CD4-positive, alpha-beta memory T cell (primary cell): ENCODE measurements at places on chromosomes 4 and X. TPM values are rescaled to one million over a fixed set of nuclear protein-coding genes. Genes with fewer than 3 reads are reported as not detected.

ZFP92 gene
- 0.55 TPM for total RNA-seq

DNA sequence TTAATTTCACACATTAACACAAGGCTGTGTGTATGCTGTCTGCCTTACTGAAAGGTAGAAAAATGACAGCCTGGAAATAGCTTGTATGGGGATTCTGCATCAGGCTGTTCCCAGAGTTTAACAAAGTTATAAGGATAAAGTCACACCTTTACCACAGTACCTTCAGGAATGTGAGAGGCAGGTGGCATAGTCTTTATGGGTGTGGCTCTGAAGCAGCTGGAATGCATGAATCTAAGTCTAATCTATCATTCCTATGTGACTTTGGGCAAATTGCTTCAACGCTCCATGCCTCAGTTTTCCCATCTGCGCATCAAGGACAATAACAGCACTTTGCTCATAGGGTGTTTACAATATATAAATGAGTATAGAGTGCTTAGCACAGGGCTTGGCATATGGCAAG is 84.2 kb upstream of the EGFL6 start:
- H3K4me3 ChIP-seq = no peak overlapping the region
- H3K4me1 ChIP-seq = peaks cover 12% of the 10 kb centered on the region
- H3K27ac ChIP-seq = no peak overlapping the region
- H3K36me3 ChIP-seq = no peaks in the 10 kb centered on the region
- no peak for DNase-seq

- H3K27ac ChIP-seq = no peak overlapping the region
- H3K27me3 ChIP-seq = no peaks in the 10 kb centered on the region
- no peak for DNase-seq
- peaks cover 5% of the 10 kb centered on the region for H3K36me3 ChIP-seq
Observed at GRCh38 chrX:41664375-41664901, 24.3 kb upstream of the GPR34 start.

DNA sequence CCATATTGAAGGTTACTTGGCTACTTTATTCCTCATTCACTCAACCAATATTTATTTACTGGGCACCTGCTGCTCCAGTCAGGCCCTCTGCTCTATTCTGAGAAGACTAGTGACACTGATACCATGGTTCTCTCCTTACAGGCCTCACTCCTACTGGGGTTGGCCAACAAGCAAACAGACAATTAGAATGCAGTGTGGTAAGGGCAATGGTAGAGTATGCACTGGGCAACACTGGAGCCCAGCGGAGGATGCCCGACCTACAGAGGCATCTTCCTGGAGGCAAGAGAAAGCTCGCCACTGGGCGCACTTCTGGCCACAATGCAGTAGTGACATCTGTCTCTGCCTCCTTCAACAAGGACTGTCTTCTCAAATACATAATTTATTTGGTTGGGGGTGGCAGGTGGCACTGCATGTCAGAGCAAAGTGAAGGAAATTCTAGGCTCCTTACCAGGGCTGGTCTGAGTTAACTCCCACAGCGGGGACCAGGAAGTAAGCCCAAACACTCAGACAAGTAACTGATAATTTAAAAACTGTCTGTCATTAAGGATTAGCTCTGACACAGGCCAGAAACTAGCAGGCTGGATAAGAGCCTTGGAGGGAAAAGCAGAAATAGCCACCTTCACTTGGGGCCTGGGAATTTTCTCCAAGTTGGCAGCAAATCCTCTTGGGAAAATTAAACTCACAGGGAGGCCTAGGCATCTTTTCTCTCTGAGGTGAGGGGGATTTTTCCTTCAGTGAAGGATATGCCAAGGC is 150.7 kb upstream of the EOLA2 start:
- H3K4me3 ChIP-seq = no peak overlapping the region
- no peak overlapping the region for H3K27ac ChIP-seq
- no peak for DNase-seq
- no peaks in the 10 kb centered on the region for H3K4me1 ChIP-seq

CSAG3 gene
- not detected for total RNA-seq

- H3K27ac ChIP-seq = no peak overlapping the region
- no peak for DNase-seq
- no peak overlapping the region for H3K4me3 ChIP-seq
- no peaks in the 10 kb centered on the region for H3K4me1 ChIP-seq
- no peaks in the 10 kb centered on the region for H3K27me3 ChIP-seq
- no peaks in the 10 kb centered on the region for H3K36me3 ChIP-seq
Observed at GRCh38 chr4:182795446-182796238, 121.5 kb downstream of the DCTD start.

DNA sequence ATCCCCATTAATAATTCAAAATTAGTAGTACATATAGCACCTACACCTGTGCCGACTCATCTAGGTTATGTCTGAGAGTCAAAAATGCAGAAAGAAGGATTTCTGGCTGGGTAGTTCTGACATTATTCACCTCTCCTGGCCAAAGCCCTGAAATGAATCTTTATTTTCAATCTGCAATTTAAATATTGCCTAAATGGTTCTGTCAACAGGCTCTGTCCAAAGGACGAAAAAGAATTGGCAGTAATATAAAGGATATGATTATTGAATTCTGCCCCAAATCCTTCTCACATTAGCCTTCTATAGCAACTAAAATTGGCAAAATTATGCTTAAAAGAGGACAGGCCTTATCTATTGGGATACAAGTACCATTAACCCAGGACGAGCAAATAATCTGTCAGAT is 86.9 kb upstream of the SPANXN4 start:
- no peak for DNase-seq
- H3K27ac ChIP-seq = no peak overlapping the region
- H3K27me3 ChIP-seq = no peaks in the 10 kb centered on the region
- no peaks in the 10 kb centered on the region for H3K4me1 ChIP-seq
- no peaks in the 10 kb centered on the region for H3K36me3 ChIP-seq
- no peak overlapping the region for H3K4me3 ChIP-seq

CLOCK gene
- 15.2 TPM for total RNA-seq

DRP2 gene
- total RNA-seq = not detected

TLR2 gene
- total RNA-seq = 3.9 TPM

GAGE12E gene
- total RNA-seq = not detected

DNA sequence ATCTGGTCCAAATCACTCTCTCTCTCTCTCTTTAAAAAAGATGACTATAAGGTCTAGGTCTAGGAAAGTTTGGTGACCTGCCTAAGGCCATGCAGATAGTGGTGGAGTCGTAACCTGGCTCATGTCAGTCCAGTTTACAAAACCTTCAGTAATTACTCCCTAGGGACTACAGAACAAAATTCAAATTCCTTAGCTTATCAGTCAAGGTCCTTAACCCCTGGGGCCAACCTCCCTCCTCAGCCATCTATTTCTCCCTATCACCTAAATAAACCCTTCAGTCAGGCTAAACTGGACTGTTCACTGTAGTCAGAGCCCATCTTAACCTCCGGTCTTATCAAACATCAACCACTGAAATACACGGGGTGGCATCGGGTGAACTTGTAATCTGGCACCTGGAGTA is 68.9 kb downstream of the MAP3K15 start:
- no peaks in the 10 kb centered on the region for H3K27me3 ChIP-seq
- H3K27ac ChIP-seq = no peak overlapping the region
- no peak overlapping the region for H3K4me3 ChIP-seq

DNA sequence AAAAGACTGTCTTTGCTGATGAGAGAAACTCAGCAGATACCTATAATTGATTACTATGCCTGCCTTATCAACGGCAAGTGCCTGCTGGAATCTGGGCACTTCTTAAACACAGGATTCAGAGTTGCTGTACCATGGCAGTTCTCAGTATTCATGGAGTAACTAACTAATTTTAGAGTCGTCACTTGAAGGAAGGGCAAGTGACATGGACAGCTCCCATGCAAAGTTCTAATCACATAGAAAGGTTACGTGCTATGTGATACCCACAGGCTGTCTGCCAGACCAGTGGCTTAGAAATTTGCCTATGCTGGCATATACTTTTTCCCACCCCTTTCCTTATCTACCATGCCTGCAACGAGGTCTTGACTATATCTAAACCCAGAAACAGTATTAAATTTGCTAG is 931.1 kb upstream of the TENM3 start:
- no peak for DNase-seq
- H3K36me3 ChIP-seq = no peaks in the 10 kb centered on the region
- H3K27me3 ChIP-seq = no peaks in the 10 kb centered on the region
- no peak overlapping the region for H3K27ac ChIP-seq

SLC26A1 gene
- total RNA-seq = 1.6 TPM

GRCh38 chr4:40524366-40525041 is 105.2 kb downstream of the RBM47 start:
- H3K27ac ChIP-seq = no peak overlapping the region
- DNase-seq = no peak
- H3K27me3 ChIP-seq = no peaks in the 10 kb centered on the region
- H3K4me3 ChIP-seq = no peak overlapping the region
- H3K4me1 ChIP-seq = no peaks in the 10 kb centered on the region
- H3K36me3 ChIP-seq = no peaks in the 10 kb centered on the region

GRCh38 chr4:11549525-11549924 is 120.8 kb upstream of the HS3ST1 start:
- H3K36me3 ChIP-seq = no peaks in the 10 kb centered on the region
- no peak for DNase-seq
- H3K27ac ChIP-seq = no peak overlapping the region
- H3K27me3 ChIP-seq = no peaks in the 10 kb centered on the region
- H3K4me3 ChIP-seq = no peak overlapping the region

DNA sequence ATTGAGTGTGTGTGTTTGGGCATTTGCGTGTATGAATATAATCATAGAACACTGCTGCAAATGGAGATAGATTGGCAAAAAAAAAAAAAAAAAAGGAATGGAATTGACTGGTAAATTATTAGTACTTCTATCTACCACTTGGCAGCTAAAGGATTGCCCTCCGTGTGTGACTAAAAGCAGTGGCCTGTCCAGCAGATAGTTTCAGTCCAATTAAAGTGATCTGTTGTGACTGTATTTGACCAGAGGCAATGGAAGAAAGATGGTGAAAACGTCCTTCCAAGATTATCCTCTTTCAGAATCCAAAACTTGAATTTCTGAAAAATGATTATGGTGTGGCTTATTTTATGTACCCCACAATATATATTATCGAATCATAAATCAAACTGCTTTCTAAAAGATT is 19.5 kb upstream of the TENM3 start:
- DNase-seq = no peak
- no peaks in the 10 kb centered on the region for H3K36me3 ChIP-seq
- no peak overlapping the region for H3K27ac ChIP-seq
- no peaks in the 10 kb centered on the region for H3K27me3 ChIP-seq
- H3K4me1 ChIP-seq = no peaks in the 10 kb centered on the region

GRCh38 chr4:47427935-47428334 is 35.6 kb downstream of the COMMD8 start:
- no peaks in the 10 kb centered on the region for H3K4me1 ChIP-seq
- H3K27me3 ChIP-seq = no peaks in the 10 kb centered on the region
- H3K4me3 ChIP-seq = no peak overlapping the region
- no peak for DNase-seq

DNA sequence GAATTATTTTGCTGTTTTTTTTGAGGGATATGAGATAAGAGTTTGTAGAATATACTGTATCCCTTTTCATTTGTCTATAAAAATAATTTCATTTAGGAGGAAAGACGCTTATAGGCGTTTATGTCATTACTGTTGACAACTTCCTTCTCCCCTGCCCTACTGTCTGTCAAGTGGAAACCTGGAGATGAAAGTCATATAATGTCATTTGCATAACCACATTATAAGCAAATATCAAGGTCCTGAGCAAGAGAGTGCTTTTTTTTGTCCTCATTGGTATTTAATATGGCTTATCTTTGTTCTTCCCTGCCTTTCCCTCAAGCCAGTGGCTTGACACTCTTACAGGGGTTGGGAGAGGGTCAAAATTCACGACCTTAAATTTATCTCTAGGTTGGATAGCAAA is 55.8 kb downstream of the LRP2BP start:
- H3K4me1 ChIP-seq = peaks cover 29% of the 10 kb centered on the region
- no peak overlapping the region for H3K27ac ChIP-seq
- H3K4me3 ChIP-seq = no peak overlapping the region
- no peaks in the 10 kb centered on the region for H3K27me3 ChIP-seq
- DNase-seq = peak; percentile 11
- H3K36me3 ChIP-seq = no peaks in the 10 kb centered on the region

MAGEA12 gene
- not detected for total RNA-seq

GRCh38 chr4:118918388-118918787 is 29.7 kb downstream of the SYNPO2 start:
- no peak overlapping the region for H3K27ac ChIP-seq
- H3K4me3 ChIP-seq = no peak overlapping the region
- H3K4me1 ChIP-seq = no peaks in the 10 kb centered on the region
- DNase-seq = no peak

GRCh38 chr4:45172636-45173035 is 446.3 kb upstream of the GNPDA2 start:
- no peak overlapping the region for H3K4me3 ChIP-seq
- no peak for DNase-seq
- no peaks in the 10 kb centered on the region for H3K36me3 ChIP-seq
- H3K4me1 ChIP-seq = no peaks in the 10 kb centered on the region
- H3K27ac ChIP-seq = no peak overlapping the region
- no peaks in the 10 kb centered on the region for H3K27me3 ChIP-seq

- H3K36me3 ChIP-seq = no peaks in the 10 kb centered on the region
- no peak for DNase-seq
- H3K4me1 ChIP-seq = no peaks in the 10 kb centered on the region
- H3K27me3 ChIP-seq = no peaks in the 10 kb centered on the region
- H3K4me3 ChIP-seq = no peak overlapping the region
Observed at GRCh38 chrX:130997314-130997713, 60.8 kb upstream of the ARHGAP36 start.

GRCh38 chr4:173272996-173273395 is 61.2 kb downstream of the HMGB2 start:
- DNase-seq = no peak
- H3K4me1 ChIP-seq = peaks cover under 1% of the 10 kb centered on the region
- H3K27me3 ChIP-seq = no peaks in the 10 kb centered on the region
- no peak overlapping the region for H3K27ac ChIP-seq
- no peak overlapping the region for H3K4me3 ChIP-seq

DNA sequence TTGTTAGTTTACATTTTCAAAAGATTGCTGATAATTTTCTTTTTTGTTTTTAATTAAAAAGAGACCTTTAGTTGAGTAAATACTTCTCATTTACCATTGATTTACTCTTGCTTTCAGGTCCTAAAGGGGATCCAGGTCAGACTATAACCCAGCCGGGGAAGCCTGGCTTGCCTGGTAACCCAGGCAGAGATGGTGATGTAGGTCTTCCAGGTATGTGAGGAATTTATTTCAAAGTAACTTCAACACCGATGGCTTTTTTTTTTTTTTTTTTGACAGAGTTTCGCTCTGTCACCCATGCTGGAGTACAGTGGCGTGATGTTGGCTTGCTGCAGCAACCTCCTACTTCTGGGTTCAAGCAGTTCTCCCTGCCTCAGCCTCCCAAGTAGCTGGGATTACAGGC is 135.1 kb downstream of the IRS4 start:
- no peak overlapping the region for H3K4me3 ChIP-seq
- no peak overlapping the region for H3K27ac ChIP-seq
- H3K36me3 ChIP-seq = no peaks in the 10 kb centered on the region
- H3K4me1 ChIP-seq = no peaks in the 10 kb centered on the region

ABLIM2 gene
- total RNA-seq = 6.2 TPM

GRCh38 chr4:176642472-176642871 is 150.2 kb downstream of the VEGFC start:
- H3K27me3 ChIP-seq = no peaks in the 10 kb centered on the region
- H3K4me1 ChIP-seq = no peaks in the 10 kb centered on the region
- H3K4me3 ChIP-seq = no peak overlapping the region
- no peaks in the 10 kb centered on the region for H3K36me3 ChIP-seq
